CD8-positive, alpha-beta memory T cell (primary cell): ENCODE measurements at places on chromosomes 1 and 21.
A peak's percentile ranks its signal among the peaks of the same experiment; 100 is the strongest.

DNA sequence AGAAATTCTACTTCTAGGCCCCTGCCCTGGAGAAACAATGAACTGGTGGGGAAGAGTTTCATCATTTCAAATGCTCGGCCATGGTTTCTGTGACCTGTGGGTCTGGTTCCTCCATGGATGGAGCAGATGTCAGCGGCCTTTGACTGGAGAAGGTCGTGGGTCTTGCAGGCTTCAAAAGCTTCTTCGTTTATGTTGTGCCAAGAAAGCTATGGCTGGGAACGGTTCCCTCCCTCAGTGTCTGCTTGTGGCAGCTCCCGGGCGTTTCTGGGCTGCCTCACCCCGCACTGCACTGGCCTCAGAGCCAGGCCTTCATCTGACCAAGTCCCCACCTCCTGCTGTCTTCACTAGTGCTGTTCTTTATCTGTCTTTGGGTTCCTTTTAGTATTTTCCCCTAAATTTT lies 46.4 kb upstream of the POFUT2 start:
- no peak for DNase-seq

GRCh38 chr1:157968946-157969345 lies 24.5 kb upstream of the KIRREL1 start:
- DNase-seq, result no peak

- no peak for DNase-seq
Observed at GRCh38 chr1:24191860-24192259, 4.8 kb upstream of the IFNLR1 start.

DNA sequence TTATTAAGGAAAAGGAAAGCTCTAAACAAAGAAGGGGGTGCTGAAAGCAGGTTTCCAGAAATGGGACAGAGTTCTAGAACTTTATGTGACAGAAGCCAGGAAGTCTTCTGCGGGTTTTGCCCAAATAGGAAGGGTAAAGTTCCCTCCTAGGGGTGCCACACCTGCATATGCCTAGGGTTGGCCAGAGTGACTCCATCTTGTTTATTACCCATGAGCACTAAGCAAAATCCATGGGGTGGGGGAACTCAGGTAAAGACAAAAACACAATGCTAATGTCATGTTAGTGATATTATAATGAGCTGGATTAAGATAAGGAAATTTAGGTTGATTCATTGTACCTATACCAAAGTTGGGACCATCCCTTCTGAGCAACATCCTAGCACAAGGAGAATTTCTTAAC lies 1132.7 kb downstream of the KCNT2 start:
- DNase-seq, result no peak

DNA sequence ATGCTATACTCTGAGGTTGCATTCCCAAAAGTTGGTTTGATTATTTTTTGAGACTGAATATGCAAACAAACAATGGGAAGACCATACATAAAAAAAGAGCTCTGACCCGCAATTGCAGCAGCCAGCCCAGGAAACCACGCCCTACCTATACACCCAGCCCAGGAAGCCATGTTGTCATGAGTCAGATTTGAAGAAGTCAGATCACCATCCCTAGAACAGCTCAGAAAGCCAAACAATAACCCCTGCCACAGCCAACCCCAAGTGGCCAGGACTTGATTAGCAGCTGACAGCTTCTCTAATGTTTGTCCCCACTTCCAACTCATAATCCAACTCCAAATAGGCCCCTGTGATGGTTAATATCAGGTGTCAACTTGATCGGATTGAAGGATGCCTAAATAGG lies 621.9 kb downstream of the NPHP4 start:
- no peak for DNase-seq

DNA sequence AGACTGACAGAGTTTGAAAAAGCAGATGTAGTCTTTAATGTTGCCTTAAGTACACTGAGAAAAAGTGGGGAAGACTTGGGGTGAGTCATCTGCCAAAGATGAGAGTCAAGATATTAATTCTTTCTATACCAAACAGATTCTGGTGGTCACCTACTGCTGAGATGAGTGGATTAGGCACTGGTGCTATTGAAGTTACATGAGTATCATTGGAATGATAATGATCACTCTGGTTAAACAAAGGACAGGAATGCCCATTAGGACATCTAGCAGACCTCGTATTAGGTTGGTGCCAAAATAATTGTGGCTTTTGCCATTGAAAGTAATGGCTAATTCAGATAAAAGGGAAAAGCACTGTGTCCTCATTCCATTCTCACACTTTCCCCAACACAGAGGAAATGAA lies 1588.9 kb downstream of the KCNT2 start:
- DNase-seq, result no peak

GRCh38 chr1:147334292-147334691 lies 91.8 kb downstream of the CHD1L start:
- DNase-seq, result no peak

DNA sequence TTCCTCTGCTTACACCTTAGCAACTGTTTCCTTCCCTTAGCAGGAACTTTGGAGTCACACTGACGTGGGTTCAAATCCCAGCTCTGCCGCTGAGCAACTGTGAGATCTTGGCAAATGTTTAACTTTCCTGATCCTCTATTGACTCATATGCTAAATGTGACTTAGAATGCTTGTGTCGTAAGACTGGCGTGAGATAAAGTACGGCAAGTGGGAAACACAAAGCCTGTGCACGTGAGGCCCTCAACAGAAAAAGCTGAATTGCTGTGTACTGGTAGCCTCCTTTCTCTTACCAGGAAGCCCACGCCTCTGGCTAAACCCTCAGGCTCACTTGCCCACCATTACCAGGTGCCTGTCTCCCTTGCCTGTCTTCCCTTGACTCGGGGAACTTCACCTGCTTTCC lies 135.4 kb upstream of the TNR start:
- no peak for DNase-seq

DNA sequence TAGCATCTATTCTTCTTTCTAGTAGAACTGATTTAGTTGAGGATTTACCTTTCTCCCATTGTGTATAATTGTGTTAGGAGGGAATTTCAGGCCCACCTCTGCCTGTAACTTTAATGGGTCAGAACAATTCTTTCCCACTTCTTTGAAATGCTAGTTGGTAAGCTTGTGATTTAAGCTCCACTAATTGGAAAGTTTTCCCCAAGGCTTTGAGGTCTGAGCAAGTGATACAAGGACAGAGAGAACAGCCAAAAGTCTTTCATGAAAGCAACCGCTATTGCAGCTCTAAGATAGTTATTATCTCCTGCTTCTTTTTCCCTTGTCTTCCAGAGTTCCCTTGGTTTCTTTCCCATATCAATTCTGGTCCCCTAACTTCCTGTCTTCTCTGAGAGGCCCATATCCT lies 38.7 kb upstream of the PDC start:
- DNase-seq, result no peak

DNA sequence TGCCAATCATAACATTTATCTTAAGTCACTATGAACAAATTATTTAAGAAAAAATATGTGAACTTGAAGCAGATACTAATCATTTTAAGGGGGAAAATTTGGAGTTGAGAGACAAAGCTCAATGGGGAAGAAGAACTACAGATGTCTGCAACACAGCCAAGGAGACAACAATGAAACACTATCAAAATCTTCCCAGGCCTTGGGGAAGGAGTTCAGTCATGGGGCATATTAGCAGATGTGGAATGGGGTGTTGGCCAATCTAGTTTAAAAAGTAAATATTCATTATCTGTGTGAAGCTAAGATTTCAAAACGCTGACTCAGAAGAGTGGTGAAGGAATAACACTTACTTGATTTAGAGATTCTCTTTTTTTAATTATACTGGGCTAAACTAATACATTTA lies 671.6 kb upstream of the ZP4 start:
- no peak for DNase-seq

- no peak for DNase-seq
Observed at GRCh38 chr1:100834777-100835660, 59.6 kb downstream of the EXTL2 start.

- DNase-seq, result peak; percentile 67
Observed at GRCh38 chr1:174964261-174964971, 35.3 kb upstream of the CACYBP start.

DNA sequence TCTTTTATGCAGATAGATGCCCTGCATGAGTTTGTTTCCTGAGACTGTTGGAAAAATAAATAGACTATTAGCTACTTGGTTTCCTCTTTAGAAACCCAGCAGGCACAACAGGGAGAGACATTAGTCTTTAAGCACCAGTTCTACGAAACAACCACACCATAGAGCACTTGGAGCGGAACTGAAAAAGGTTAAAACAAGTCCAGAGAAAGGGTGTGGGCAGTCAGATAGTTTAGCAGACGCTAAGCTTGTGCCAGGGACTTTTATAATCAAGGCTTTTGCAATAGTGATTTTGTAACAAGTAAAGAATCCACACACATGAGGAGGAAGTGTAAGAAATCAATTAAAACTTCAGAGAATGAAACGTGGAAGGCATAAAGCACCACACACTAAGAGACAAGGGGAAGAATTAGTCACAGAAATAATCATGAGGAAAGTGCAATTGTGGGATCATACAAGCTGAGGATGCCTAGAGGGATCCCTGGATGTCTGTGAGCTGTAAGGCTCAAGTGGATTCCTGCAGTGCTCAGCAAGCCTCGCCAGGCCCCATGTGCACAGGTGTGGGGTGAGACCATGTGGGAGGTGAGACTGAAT lies 37.8 kb upstream of the TLR5 start:
- DNase-seq, result no peak

GRCh38 chr1:186404454-186405051 lies 28.9 kb downstream of the ODR4 start:
- DNase-seq, result no peak

- DNase-seq, result no peak
Observed at GRCh38 chr1:183859831-183860230, 54.9 kb downstream of the RGL1 start.

DNA sequence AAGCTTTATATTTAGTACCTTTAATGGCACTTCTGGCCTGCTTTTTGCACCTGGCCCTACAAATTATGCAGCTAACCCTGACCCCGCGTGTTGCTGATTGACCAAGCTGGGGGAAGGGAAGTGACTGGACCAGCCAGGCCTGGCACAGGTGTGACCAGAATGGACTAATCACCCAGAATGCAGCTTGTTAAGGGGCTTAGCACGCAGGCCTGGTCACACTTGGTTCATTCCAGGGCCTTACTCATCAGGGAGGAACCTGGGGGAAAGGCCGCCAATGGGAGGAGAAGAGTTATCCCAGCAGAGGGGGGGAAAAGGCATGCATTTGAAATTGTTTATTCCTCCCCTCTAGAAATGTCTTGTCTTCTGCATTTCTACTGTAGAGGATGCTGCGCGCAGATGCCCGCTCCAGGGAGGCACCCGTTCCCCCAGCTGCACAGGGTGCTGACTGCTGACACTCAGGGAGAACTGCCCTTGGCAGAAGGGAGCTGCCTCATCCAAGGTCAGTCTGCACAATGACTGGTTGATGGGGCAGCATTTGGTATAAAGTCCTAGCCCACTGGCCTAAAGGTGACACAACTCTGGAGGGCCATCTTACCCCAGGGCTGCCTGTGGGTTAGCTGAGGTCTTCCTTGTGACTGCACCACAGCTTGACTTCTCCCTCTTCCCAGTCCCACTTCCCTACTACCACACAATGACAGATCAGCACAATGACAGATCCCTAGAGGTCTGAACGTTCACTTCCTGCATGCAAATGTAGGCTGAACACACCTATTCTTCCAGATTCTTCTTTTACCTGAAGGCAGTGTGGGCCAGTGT lies 29.0 kb downstream of the DHCR24 start:
- DNase-seq, result no peak

- no peak for DNase-seq
Observed at GRCh38 chr1:209590405-209590804, 6.9 kb downstream of the CAMK1G start.

GRCh38 chr1:150067184-150068108 lies at the start of gene VPS45:
TSS of gene VPS45 (plus strand) at chr1:150067776. CDS start at chr1:150067858, 82 bp downstream.
- DNase-seq, result peak; percentile 66

DNA sequence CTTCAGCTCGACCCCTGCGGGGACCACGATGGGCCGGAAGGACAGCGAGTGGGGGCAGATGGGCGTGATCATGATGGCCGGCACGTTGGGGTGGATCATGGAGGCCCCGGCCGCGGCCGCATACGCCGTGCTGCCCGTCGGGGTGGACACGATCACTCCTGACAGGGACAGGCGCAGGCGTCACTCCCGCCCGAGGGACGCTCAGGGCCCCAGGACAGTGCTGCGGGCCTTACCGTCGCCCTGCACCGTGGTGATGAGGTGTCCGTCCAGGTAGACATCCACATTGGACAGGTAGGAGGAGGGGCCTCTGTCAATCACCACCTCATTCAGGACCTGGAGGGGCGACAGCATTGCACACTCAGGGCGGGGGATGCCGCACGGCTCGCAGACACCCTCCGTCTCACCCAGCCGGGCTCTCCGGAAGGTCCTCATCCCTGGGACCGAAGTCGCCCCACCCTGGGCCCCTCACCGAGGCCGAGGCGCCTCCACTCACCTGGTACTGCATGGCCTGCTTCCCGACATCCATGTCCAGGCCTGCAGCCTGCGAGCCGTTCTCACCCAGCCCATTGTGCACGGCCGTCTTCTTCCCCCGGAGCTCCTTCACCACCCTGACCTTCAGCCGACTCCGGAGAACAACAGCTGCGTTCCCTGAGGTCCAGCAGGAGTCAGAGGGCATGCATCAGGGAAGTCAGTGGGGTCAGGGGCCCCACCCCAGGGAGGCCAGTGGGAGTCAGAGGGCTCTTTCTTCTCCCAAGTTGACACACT lies 24.0 kb downstream of the NADK start:
- DNase-seq, result no peak

DNA sequence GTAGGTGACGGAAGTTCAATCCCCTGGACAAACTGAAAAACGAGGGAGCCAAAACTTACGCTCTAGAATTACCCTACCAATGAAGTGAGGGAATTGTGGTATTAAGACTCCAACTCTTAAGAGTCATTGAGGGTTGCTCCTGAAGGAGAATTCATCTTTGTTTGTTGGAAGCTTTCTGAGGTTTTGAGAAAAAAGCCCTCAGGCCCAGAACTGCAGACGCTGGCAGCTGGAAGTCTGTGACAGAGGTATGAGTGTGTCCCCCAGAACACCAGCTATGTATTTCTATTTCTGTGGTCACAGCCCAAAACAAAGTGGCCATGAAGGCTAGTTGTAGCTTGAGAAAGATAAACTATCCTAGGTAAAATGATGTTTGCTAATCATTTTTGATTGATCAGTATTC lies 438.8 kb upstream of the B3GALT2 start:
- no peak for DNase-seq

GRCh38 chr1:103859721-103860120 lies 110.0 kb downstream of the AMY1C start:
- DNase-seq, result no peak

DNA sequence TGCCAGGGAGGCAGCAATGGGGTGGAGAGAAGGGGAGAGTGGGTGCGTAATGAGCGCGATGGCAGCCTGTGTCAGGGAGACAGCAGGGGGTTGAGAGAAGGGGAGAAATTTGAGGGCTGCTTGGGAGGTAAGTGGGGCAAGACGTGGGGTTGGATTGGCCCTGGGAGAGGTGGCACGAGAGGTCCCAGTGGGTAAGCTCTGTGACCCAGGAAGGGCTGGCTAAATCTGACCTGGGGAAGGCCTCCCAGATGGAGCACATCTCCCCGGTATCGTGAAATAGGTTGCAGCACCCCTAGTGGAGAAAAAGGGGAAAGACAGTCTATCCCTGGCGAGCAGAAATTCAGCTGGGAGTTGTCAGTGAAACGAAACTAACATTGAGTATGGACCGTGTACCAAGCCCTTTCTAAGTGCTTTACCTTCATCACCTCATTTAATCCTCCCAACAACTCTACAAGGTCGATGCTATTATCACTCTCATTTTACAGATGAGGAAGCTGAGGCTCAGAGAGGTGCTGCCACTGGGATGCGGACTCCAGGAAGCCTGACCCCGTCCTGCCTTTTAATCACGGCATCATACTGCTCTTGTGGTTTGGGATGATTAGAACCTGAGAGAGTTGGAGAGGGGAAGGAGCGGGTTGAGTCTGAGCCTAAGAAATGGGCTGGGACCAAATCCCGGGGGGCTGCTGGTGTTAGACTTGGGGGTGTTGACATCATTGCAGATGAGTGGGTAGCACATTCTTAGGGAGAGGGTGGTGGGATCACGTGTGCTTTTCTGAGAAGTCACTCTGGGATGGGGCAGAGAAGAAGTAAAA lies 56.6 kb upstream of the RPL11 start:
- peak; percentile 65 for DNase-seq
